ENCODE measurements at places on chromosomes 4 and X.

- no peak for DNase-seq
Measured at GRCh38 chr4:76984788-76985211, 35.2 kb downstream of the SEPTIN11 start.

DNA sequence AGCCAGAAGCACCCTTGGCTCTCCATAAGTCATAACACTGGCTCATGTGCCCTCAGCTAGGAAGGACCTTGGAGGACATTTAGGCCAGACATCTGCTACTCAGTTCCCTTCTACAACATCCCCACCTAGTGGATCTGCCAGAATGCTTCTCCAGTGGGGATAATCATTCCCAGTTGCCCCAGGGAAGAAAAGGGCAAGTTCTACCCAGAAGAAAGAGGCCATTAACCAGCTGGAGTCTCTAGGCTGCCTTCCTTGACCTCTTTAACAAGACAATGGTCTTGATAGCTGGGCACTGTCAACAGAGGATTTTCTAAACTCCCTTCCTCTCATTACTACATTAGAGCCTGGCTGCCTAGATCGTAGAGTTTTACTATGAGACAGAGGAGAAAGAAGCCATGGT, 42.0 kb downstream of the LGI2 start:
- DNase-seq, result no peak

GRCh38 chr4:5399790-5400421, 308.5 kb downstream of the EVC2 start:
- no peak for DNase-seq

DNA sequence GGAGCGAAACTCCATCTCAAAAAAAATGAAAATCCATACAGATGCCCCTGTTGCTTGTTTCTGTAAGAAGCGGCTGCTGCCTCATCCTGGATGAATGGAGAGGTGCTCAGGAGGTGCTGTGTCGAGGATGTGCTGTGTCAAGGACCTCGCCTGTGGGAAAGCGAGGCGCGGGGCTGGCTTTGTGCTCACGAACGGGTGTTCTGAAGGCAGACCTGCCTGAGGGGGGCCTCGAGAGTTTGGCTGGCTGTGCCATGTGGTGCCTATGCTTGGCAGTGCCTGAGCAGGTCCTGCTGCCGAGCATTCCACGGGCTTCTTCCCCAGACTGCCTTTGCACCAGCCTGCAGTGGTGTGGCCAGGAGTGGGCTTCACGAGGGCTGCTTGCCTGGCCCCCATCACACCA, 61.5 kb downstream of the NSD2 start:
- no peak for DNase-seq

- DNase-seq, result no peak
Measured at GRCh38 chr4:174324725-174325124, 41.0 kb downstream of the CEP44 start.

DNA sequence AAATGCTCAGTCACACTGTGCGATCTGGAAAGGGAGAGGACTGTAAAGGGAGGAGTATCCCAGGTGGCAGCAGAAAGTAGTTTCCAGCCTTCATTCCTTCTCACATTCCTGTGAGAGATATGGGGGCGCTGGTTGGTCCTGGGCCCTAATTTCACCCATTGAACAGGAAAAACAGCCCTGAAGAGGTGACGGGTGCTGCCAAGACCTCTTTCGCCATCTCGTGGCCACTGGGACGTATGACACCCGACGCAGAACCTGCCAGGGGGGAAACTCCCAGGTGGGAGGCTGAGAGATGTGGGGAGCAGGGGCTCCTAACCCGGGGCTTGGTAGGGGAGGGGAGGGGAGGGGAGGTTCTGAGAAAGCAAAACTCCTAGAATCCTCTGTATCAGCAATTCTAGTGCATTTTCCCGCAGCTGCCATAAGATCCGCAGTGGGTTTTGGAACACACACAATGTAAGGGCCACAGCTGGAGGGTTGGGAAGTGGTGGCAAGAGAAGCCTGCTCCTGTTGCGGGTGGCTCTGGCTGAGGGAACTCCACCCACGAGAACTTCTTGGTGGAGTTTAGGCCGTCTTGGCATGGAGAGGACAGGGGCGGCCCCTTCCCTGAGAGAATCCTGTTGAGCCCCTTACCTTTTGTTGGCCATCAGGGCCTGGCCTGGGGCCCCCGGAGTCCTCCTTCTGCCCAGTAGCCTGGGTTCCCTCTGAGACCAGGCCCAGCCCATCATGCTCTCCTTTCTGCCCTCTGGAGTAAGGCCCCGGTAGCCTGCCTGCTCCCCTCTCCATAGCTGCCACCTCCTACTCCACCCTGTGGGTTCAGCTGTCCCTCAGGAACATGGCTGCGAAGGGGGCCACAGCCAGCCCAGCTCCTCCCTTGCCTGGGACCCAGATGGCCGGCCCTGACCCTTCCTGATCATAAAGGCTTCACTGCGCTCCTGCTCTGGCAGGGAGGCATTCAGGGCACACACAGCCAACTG, 134.1 kb downstream of the OR13H1 start:
- no peak for DNase-seq

DNA sequence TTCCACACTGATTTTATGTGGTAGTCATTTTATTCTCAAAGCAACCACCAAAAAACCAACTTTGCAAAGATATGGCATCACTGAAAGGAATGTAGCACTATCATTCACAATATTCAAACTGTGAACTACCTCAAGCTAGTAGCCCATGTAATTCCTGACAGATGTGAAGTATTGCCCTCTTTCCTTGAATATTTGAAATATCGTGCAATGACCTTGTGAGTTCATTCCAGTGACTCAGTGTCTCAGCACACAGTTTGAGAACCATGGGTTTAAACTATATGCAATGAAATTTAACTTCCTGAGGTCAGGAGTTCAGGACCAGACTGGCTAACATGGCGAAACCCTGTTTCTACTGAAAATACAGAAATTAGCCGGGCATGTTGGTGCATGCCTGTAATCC, 20.9 kb upstream of the IQCM start:
- DNase-seq, result no peak

GRCh38 chr4:73181231-73181630, 77.4 kb downstream of the ANKRD17 start:
- DNase-seq, result no peak
